ENCODE measurements at places on chromosomes 2 and 18.

DNA sequence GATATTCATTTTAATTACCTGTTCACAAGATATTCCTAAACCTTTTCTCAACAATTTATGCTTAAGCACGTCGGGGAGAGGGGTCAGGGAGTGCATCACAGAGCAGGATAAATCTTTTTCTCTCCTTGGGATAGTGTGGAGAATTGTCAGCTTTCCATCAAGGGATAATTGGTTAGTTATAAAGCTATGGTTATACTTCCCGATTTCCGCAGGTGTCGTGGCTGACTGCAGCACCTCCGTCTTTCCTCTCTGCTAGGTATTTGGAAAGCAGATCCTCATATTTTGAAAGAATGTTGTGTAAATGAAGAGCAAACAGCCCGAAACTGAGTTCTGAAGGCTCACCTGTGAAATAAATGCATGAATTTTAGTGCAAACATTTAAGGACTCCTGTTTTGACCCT, 778 bp downstream of the DYNC2LI1 start:
- no peak for DNase-seq

DNA sequence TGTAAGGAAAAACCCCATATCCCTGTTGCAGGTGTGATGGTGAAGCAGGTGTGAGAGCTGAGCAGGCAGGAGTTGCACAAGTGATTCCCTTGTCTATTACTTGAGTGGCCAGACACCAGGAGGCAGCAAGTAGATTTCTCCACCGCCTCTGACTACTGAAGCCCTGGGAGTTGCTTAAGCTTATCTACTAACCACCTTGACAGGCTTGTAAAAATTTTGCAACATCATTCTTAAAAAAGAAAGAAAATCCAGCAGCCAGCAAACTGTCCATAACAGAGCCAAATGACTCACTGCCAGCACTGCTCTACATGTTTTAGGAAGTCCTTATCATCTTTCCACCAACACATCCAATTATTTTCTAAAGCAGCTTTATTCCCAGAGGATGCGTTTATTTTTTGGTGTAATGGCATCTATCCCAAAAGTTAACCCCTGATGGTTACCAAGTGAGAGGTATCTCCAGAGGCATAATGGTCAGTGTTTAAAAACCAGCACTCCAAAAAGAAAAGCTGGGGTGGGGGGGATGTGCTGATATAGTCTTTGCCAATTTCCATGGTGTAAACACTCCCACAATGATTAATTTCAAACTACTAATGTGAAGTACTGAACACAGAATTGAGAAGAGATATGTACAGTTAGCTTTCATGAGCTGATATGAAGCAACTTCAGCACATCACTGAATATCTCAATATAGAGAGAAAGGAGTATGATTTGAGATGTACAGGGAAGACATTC, 16.3 kb upstream of the GPR39 start:
- no peak for DNase-seq

- no peak for DNase-seq
Observed at GRCh38 chr2:42193722-42194187, 24.6 kb downstream of the EML4 start.

DNA sequence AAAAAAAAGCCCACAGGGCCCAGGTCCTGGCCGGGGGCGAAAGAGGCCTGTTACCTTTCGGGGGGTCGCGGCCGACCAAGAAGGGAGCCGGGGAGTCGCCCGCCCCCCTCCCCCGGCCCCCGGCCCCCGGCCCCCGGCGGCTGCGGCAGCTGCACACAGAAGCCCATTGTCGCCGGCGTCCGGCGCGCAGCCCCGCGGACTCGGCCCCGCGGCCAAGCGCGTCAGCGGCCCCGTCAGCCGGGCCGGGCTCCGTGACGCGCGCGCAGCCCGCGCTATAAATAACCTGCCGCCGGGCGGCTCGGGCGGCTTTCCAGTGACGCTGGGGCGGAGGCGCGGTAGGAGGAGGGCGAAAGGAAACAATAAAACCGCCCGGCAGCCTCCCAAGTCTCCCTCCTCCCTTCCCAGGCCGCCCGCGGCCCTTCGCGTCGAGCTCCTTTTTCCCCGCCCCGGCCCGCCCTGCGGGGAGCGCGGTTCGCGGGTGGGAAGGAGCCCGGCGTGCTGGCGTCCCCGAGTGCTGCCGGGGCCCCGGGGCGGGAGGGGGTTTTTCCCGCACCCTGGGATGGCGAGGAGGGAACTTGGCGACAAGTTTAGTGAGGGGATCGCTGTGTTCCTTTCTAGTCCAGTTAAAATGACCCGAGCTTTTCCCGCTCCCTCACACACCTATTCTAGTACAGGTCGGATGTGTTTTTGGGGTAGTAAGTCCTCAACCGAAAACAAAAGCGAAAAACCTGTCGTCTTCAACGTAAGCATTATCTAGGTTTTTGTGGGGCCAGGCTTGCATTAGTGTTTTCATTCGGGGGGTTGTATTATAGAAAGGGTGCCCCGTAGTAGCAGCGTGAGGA, 10.0 kb upstream of the NR4A2 start:
- no peak for DNase-seq

DNA sequence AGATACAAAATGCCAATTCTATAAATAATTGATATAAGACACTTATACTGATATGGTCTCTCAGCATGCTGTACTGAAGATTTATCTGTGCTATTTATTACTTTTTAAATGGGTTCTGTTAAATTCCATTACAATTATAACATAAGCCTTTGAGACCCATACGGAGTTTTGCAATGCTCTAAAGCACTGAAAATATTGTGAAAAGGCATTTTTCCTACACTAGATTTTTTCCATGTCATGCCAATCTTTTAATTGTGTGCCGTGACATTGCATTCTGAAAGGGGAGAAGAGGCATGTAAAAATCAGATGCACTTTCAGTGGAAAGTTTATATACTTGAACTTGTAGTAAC, 46.5 kb downstream of the EFEMP1 start:
- DNase-seq: no peak

DNA sequence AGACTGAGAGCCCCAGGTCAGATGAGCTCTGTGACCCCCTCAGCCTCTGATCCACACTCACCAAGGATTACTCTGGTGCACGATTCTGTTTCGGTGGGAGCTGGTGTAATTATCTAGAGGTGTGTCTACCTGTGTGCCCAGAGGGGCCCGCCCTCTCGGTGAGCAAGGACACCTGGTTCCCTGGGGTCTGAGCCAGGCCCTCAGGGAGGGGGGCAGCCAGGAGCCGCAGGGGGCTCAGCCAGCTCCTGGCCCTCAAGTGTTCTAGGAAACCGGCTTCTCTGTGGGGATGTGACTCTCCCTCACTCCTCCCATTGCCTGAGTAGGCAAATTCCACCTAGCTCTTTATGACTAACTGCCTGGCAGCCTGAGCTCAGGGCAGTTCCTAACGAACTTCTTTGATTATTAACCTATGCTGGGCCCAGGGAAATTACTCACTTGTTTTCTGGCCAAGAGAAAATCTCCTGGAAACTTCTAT, 17.4 kb downstream of the AGAP1 start:
- no peak for DNase-seq

- DNase-seq: no peak
Observed at GRCh38 chr2:61396005-61396404, 74.9 kb downstream of the USP34 start.

DNA sequence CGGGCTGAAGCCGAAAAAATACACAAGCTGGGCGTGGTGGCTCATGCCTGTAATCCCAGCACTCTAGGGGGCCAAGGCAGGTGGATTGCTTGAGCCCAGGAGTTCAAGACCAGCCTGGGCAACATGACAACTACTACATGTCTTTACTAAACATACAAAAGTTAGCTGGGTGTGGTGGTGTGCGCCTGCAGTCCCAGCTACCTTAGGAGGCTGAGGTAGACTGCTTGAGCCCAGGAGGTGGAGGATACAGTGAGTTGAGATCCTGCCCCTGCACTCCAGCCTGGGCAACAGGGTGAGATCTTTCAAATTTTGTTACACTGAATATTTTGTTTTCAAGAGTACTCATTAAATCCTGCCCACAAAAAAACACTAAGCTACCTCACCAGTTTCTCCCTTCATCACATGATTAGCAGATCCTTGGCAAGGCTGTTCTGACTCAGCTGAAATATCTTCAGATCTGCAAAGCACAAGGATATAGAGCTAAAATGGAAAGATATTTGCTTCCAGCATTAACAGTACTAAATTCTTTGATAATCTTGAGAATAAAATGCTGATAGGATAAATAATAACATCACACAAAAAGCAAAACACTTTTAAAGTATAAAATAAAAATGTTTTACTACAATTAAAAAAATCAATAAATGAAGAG, 28.2 kb upstream of the MCM6 start:
- no peak for DNase-seq

DNA sequence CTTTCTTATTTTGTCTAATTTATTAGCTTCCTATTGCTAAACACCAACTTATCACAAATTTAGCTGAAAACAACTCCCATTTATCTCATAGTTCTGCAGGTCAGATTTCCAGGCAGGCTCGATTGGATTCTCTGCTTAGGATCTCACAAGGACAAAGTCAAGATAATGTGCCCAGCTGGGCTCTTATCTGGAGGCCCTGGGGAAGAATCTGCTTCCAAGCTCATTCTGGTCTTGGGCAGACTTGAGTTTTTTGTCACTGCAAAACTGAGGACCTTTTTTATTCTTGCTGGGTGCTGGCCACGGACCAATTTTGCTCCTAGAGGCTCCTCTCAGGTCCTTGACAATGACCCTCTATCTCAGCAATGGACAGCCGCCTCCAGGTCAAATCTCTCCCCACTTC, 215.5 kb downstream of the TRIB2 start:
- DNase-seq: no peak

GRCh38 chr2:137672989-137673552, 291.2 kb upstream of the HNMT start:
- no peak for DNase-seq

GRCh38 chr2:120261387-120262006, 8.8 kb downstream of the RALB start:
- no peak for DNase-seq

- no peak for DNase-seq
Observed at GRCh38 chr18:34764451-34764850, 54.4 kb downstream of the DTNA start.

- DNase-seq: peak; percentile 62
Observed at GRCh38 chr2:69375494-69376353, 11.3 kb downstream of the GFPT1 start.

GRCh38 chr2:206740800-206741199, 22.6 kb upstream of the DYTN start:
- no peak for DNase-seq

DNA sequence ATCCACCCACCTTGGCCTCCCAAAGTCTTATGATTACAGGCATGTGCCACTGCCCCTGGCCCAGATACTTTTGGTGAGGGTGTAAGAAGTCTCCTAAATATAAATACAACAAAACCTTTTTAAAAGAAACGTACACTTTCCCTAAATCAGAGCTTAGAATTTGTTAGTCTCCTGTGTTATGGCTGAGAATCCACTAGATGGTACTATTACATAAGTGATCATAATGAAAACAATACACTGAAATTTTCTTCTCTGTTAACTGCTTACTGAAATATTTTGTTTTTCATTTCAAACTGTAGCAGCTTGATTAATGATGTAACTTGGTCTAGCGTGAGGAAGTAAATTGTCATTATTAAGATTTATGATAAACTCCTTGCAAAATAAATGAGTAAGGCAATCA, 74.8 kb upstream of the FAM98A start:
- DNase-seq: peak; percentile 37

DNA sequence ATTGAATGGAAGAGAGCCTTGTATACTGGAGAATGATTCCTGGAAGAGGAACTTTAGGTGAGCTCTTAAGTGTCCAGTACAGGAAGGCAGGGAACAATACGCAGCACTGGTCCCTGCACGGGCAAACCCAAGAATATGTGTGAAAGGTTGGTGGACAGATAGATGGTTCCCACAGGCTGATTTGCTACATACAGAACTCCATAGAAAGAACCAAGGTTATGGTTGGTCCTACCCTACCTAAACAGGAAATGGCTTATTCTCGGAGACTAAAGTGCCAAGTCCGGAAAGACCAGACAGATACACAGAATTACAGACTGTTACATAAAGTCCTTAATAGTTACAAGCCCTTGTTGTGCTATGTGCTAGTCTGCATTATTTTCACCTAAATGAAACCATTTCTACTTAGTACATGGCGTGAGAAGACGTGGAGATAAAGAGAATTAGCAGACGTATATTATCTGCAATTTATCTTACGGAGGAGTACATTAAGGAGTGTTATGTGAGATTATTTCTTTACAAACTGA, 1.2 kb downstream of the REV1 start:
- DNase-seq: peak; percentile 67

- no peak for DNase-seq
Observed at GRCh38 chr2:7674606-7675005, 757.4 kb downstream of the RNF144A start.

- DNase-seq: peak; percentile 80
Observed at GRCh38 chr2:98455494-98455976, 10.9 kb downstream of the INPP4A start.

- DNase-seq: no peak
Observed at GRCh38 chr2:223300326-223300725, 248.3 kb downstream of the KCNE4 start.

- no peak for DNase-seq
Observed at GRCh38 chr18:50447102-50447741, 72.4 kb downstream of the SKA1 start.

DNA sequence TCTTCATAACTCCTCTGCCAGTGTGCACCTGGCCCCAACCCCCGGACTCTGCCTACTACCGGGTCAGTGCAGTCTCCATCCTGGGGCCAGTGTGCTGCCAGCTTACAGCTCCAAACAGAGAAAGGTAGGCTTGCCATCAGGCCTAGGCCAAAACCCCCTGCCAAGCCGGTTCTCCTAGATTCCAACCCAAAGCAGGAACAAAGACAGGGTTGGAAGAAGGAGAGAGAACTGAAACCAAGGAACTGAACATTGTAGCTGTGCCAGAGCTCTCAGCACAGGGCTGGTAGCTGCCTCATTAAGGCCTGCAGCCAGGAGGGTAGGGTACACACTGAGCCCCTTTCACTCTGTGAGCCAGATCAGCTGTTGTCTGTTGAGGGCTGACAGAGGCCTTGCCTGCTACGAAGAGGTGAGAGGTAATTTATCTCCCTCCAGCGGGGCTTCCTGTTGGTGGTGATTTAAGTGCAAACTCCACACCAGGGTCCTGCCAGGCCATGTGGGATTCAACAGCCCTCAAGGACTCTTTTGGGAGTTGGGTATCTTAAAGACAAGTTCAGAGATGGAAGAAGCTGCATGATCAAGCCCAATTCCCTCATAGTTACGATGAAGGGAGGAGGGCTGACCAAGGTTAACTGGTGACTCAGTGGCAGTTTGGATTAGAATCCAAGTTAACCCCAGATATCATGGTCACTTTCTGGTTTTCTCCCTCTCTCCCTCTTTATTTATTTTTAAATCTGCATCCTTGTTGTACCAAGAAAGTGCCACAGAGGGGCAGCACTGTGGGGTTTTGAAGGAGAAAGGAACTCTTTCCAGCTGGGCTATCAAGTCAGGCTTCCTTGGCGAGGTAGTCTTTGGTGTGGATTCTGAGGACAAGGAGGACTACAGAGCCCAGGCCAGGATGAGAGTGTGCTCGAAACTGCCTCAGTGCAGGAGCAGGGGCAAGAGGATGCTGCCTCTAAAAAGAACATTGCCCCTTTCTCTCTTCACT, 48.1 kb downstream of the CYRIA start:
- no peak for DNase-seq

GRCh38 chr18:3012136-3013023, 564 bp downstream of the LPIN2 start:
- DNase-seq: peak; percentile 70

All from NAMALWA (cell line).